ENCODE measurements at places on chromosomes 12 and 14. TPM values are rescaled to one million over a fixed set of nuclear protein-coding genes. Genes with fewer than 3 reads are reported as not detected.

DNA sequence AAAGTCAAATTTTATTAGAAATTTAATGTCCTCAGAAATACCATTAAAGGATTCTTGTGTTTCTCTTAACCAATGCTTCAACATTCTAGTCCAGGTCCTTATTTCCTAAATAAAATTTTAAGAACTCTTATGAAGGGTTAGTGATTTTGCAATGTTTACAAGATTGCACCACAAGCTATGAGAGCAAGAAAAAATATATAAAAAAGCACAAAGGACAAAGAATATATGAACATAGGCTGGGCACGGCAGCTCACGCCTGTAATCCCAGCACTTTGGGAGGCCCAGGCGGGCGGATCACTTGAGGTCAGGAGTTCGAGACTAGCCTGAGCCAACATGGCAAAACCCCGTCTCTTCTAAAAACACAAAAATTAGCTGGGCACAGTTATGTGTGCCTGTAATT lies 7.7 kb downstream of the RACGAP1 start:
- DNase-seq, result no peak

- DNase-seq, result no peak
These were observed 45.3 kb downstream of the LRP6 start for GRCh38 chr12:12221560-12221959.

DNA sequence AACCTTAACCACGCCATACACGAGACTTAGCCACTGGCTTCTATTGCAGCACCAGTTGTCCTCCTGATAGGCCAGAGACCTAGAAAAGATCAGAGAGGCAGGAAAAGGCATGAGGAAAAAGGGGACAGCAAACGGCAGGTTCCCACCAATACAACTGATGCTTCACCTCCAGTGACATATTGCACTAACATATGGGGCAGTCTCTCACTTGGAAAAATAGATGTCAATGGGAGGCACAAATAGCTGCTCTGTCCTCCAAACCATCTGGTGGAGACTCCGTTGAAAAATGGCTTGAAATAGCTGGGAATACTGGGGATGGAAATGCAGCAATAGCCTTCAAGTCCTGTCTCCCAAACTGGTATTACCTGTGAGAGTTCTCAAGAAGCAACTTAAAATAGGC lies 20.3 kb downstream of the SLC8A3 start:
- DNase-seq, result no peak

The CCDC197 gene
- not detected for polyA plus RNA-seq

- no peak for DNase-seq
These were observed 30.6 kb upstream of the SLC2A3 start for GRCh38 chr12:7966563-7966962.

- no peak for DNase-seq
These were observed 147.1 kb upstream of the MYL2 start for GRCh38 chr12:111067498-111067897.

The INSM2 gene
- not detected for polyA plus RNA-seq

DNA sequence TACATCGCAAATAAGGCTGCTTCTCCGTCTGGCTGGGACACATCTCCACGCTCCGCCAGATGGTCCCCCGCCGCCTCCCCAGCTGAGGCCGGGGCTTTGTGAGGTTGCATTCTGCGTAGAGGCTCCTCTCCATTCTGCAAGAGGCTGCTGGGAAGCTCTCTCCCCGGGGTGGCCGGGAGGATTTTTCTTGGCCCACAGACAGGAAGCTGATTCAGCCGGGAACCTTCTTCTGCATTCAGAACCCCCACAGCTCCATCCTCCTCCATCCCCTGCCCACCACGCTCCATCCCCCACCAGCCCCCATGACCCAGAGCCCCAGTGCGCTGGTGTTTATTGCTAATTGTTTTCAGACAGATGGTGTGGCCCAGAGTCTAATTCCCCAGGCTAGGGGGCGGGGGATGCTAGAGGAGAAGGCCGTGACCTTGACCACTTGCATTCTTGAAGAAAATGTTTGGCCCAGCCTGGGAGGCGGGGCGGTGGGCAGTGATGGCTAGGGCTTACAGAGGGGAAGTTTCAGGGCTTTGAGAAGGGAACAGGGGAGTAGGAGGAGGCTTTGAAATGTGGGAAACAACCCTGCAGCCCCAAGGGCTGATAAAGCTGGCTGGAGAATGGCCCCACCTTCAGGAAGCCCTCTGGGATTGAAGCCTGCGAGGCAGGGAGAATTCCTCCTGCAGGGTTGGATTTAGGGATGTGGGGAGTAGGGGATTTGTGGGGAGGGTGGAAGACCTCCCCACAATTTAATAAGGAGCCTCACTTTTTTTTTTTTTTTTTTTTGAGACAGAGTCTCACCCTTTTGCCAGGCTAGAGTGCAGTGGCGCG lies 88.5 kb upstream of the NCOR2 start:
- peak; percentile 95 for DNase-seq
